ENCODE measurements at places on chromosomes 7 and 10.

- no peak for DNase-seq
Observed at GRCh38 chr10:98832738-98833137, 386.0 kb upstream of the HPS1 start.

DNA sequence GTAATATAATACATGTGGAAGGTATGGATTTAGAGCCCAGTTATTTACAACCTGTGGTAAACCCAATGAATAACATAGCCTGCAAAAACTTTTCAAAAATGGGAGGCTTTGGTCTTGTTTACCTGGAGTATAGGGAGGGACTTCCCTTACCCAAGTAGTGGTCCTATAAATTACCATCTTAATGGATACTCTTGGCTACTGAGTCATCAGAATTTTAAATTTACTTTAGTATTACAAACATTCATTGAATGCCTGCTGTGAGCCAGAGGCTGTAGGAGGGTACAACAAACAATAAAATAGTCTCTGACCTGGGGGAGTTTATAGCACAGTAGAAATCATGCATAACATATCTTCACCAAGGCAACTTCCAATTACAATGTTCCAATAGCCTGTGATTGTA is 365.1 kb downstream of the BBS9 start:
- DNase-seq: no peak

DNA sequence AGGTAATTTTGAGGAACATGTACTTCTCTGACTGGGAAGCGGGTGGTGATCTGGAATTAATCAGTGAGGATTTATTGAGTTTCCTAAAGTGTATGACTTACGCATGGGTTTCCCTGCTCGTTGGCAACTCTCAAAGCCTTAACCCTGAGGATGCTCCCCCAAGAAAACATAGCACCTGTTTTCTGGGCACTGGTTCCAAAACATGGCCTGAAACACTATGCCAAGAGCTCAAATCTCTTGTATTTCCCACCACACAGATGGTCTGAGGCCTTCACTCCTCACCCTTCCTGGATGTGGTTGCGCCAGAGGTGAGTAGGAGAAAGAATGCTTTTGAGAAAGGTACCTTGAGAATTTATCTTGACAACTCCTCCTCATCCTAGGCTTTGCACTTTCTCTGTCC is 250.4 kb downstream of the FZD1 start:
- DNase-seq: no peak

- DNase-seq: no peak
Observed at GRCh38 chr7:107588529-107589130, 8.6 kb downstream of the BCAP29 start.

- peak; percentile 5 for DNase-seq
Observed at GRCh38 chr10:46317889-46318288, 31.1 kb downstream of the ANTXRL start.

DNA sequence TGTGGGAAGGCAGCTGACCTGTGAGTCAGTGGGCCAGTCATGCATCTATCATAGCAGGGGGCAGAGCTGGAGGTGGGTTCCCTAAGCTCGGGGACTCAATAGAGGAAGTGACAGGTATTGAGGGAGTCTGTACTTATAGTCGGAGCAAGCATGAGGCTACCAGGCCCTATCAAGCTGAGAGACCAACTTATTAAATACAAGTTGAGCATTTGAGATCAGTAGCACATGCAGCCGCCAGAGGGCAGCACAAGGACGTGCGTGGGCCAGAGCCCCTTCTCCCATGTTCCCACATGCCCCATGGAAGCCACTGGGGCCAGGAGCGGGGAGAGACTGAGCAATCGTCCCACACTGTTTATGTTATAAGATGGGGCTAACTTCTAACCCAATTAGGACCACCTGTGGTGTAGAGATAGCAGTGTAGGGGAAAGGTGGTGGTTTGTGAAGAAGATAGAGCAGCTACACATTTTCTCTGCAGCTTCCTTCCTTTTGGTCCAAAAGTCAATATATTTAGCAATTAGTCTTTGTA is 13.0 kb upstream of the STK31 start:
- DNase-seq: peak; percentile 42

DNA sequence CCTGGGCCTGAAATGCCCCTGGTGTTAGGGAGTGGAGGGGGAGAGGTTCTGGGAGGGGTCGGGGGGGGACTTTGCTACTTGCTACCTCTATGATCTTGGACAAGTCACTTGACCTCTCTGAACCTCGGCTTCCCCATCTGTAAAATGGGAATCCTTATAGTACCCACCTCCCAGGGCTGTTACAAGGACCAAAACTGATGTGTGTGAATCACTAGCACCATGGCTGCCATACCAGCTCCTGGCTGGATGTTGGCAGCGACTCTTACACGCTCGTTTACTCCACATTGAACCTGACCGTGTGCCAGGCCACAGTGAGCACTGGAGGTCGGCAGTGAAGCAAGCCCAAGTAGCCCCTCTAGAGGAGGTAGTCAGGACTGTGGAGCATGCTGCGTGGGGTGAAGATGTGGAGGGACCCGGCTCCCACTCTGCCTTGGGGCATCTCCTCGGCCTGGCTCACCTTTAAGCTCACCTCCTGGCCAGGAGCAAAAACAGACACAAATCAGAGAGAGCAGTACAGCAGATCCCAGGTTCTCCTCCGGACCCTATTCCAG is 28.9 kb downstream of the PPIF start:
- no peak for DNase-seq

DNA sequence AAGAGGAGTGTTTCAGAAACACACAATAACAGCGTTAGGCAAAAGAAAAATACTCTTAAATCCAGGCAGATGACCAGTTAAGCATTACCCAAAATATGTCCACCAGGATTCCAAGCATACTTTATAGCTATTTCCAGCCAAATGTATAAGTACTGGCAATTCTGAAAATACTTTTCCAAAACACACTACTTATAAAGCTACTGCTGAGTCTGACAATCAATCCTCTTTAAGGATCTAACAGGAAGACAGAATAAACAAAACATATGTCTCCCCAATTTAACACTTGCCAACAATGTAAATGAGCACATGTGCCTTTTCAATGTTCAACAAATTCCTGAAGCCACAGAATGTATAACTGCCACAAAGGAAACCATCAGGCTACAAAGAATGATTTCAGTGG is 370.9 kb downstream of the SORCS1 start:
- DNase-seq: no peak

GRCh38 chr7:158023681-158024350 is 563.8 kb downstream of the PTPRN2 start:
- DNase-seq: peak; percentile 7

- no peak for DNase-seq
Observed at GRCh38 chr7:88057655-88058054, 123.6 kb downstream of the ADAM22 start.

- no peak for DNase-seq
Observed at GRCh38 chr7:29435167-29435566, 128.5 kb upstream of the PRR15 start.

- DNase-seq: no peak
Observed at GRCh38 chr10:74227697-74228424, 76.8 kb downstream of the ADK start.

DNA sequence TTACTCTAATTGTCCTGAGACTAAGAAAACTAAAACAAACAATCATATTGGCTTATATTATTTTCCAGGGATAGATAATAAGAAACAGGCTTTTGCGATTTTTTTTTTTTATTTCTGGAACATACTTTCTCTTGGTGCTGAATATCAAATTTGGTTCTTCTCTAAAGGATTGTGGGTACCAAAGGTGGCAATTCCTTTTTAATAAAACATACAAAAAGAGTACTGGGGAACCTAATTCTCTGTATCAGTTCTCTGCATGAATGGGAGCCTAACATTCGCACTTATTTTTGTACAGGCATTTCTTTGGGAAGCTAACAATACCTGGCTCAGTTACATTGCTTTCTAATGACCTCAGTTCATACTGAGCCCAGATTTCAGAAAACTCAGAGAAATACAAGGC is 32.8 kb downstream of the LRRC18 start:
- DNase-seq: no peak

- no peak for DNase-seq
Observed at GRCh38 chr7:8014399-8014798, 45.8 kb downstream of the GLCCI1 start.

- DNase-seq: no peak
Observed at GRCh38 chr10:35165136-35165535, 38.5 kb downstream of the CREM start.

- DNase-seq: no peak
Observed at GRCh38 chr7:140310337-140311002, 87.9 kb downstream of the SLC37A3 start.

DNA sequence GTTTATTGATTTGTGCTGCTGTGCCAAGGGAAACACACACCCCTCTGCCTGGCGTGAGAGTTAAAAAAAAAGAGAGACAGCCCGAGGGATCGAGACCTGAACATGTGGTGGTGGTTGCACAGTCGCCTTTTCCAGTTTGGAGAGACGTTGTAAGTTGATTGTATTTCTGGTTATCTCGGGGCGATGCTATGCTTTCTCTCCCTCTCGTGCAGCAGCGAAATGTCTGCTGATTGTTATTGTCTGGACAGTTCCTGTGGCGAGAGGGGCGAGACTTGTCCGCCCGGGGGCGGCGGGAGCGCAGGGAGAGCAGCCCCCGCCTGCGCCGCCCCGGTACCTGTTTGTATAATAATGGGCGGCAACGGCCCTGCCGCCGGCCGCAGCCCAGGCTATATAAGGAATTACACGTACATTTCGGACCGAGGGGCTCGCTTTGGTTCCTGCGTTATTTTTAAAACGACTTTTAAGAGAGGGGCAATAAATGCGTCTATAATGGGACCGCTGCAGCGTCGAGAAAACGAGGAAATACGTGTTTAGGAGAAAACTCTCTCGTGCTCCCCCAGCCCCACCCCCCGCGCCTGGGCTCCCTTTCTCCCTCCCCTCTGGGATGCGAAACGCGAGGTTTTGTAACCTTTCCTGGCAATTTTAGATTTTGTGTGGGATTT is 1.7 kb downstream of the ZEB1 start:
- DNase-seq: peak; percentile 61

DNA sequence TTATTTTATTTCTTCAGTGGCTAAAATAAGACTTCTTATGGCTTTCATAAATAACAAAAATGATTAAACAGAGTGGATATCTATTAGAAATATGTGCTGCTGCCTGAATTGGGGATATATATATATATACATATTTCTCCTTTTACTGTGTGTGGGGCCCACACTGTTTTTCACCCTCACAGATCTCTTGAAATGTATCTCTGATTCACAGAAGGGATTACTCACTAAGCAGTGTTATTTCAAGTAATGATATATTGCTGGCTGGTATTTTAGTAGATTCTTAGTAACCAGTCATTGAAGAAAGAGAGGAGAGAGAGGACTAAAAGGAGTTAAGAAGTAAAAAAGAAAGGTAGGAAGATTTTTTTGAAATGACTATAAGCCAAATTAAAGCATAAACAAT is 308.6 kb upstream of the NRP1 start:
- no peak for DNase-seq

GRCh38 chr10:31158011-31158658 is 126.5 kb upstream of the ZNF438 start:
- DNase-seq: no peak

DNA sequence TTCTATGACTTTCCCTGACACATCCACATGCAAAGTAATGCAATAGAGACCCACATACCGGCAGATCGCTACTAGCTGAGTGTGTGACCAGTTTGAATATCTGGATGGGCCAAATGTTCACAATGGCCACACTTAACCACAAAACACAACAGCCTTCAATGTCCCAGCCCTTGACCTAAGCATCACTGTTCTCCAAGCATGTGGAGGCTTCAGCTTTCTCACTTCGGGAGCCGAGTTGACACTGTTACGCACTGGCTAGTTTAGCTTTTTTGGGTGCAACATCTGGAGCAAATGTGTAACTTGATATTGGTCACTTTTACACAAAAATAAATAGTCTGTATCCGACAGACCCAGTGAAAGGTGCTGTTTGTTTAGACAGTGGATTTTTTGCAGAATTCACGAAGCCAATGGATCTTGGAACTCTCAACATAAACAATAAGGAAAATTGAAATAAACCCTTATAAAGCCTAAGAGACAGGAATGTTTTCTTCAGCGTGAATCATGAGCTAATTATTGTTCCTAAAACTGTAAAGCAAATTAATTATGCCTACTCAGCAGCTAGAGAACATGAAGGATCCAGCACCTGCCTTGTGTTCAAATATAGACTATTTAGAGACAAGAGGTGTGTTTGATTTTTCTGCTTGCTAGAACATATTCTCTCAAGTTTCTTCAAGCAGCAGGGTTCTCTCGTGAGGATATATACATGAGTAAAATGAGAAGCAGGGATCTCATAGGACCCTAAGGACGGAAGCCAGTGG is 117.6 kb upstream of the JCAD start:
- DNase-seq: no peak

DNA sequence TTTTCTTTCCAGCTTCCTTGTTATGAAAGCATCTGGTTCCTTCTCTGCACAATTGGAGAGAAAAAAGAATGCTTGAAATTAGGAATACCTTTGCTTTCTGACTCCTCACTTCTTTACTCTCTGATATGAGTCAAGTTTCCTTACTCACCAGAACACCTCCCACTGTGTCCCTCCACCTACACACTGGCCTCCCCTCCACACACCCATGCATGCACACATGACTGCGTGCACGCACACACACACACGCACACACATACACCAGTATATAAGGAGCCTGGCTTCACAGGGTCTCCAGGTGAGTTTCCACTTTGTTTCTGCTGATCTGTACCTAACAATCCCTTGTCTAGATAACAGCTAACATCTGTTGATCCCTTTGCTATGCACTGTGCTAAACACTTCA is 11.4 kb upstream of the PTER start:
- DNase-seq: no peak

DNA sequence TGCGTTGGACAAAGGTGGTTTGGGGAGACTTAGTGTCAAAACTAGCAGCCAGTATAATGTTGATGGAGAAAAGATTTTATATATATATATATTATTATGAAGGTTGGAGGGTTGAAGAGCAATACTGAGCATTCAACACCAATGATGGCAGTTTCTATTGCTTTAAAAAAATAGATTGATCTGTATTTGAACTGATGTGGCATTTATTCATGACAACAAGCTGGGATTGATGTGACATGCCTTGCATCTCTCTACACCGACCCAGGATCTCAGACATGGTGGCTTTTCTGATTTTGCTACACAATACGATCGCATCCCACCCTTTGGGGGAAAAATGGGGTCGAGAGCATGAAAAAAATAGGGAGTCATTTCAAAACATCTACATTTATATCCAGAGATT is 175.4 kb downstream of the POU6F2 start:
- no peak for DNase-seq

GRCh38 chr10:133465950-133466474 is 12.3 kb downstream of the SCART1 start:
- DNase-seq: no peak

Data from femur (tissue), 1 donor.